T-helper 22 cell (primary cell): ENCODE measurements at places on chromosomes 2 and 18.
A peak's percentile ranks its signal among the peaks of the same experiment; 100 is the strongest.

GRCh38 chr2:190843890-190844699 lies 36.5 kb upstream of the GLS start:
- no peak for DNase-seq

DNA sequence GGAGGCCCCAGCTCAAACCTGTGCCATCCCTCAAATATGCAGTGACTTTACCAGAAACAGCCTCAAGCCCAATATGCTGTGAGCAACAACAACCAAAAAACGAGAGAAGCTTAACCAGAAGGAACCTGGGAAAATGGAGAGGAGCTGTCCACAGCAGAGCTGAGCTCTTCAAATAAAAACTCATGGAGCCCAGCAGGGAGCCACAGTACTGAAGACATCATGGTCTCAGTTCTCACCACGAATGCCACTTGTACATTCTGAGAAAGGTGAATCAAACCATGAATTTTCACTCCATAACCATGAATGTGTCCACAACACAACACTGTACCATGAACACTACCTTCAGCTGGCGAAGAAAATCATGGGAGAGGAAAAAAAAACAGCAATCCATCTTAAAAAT lies 50.5 kb downstream of the KLHL14 start:
- no peak for DNase-seq

DNA sequence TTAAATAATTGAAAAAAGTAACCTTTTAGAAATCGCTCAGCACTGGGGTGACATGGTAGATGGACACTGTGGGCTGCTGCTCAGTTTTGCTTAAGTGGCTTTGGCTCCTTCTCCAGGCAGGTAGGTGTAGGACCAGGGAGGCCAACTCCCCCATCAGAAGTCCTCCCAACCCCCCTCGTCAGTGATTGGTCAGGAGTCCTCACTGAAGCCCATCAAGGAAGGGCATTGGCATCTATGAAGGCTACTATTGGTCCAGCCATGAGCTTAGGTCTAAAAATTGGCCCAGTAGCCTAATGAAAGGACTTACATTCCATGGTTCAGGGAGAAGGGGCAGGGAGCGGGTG lies 34.7 kb downstream of the ST3GAL5 start:
- no peak for DNase-seq

- no peak for DNase-seq
Observed at GRCh38 chr18:51195086-51195450, 2.4 kb downstream of the MEX3C start.

- DNase-seq = no peak
Observed at GRCh38 chr2:45415534-45416123, 195.4 kb downstream of the SRBD1 start.

- no peak for DNase-seq
Observed at GRCh38 chr2:172442072-172442895, 14.9 kb downstream of the ITGA6 start.

DNA sequence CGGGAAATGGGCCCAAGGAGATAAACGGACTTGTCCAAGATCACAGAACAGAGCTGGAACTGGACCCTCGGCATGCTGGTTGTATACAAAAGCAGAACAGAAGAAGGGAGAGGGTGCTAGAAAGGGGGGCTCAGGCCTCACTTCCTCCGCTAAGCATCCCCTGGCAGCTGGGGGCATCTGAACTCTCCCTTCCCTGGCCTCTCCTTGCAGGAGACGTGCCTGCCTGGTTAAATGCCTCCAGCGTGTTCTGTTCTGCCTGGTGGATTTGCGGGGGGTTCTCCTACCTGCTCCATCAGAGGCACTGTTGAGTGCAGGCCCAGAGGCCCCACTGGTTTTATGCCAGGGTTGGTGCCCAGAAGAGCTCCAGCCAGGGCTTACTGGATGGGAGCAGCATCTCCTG lies 124.7 kb downstream of the ZFP36L2 start:
- DNase-seq = no peak

DNA sequence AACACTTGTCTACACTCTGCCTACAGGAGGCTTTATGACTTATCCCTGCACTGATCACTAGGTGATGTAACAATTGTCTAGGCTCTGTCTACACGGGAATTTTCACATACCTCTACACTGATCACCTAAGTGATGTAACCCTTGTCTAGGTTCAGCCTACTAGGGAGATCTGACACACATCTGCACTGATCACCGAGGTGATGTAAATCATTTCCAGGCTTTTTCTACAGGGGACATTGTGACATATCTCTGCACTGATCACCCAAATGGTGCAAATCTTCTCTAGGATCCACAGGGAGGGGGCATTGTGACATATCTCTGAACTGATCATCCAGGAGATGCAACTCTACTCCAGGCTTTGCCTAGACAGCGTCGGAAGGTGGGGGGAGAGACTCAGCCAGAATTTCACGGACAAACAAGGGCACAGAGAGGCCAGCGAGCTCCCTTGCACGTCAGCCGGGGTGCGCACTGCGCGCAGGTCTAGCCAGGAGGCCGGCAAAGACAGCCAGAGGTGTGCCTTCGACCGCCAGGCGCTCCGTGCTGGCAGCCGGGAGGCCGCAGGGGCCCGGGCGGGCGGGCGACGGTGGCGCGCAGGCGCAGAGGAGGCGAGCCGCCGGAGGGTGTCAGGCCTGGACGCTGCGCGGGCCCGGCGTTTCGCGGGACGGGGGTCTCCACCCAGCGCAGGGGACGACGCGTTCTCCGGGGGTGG lies 46.9 kb upstream of the USP14 start:
- DNase-seq = peak; percentile 50

- DNase-seq = no peak
Observed at GRCh38 chr2:121974897-121975661, 219.6 kb downstream of the TSN start.
